ENCODE measurements at places on chromosomes 5 and 9.

DNA sequence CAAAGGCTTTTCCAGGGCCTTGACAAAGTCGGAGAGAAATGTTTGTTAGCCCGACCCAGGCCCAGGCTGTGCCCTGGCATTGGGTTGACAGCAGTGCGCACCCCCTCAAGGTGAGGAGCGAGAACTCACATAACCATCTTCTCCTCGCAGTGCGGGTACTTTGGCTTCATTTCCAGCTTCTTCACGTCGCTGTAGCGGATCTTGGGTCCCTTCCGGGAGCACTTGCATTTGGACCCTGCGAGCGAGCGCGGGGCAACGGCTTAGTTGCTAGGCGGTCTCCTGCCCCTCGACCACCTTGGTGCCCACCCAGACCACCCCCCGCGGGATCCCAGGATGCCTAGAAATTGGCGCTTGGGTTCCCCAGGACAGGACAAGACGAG is 496 bp downstream of the CXCL14 start:
- DNase-seq, result no peak

DNA sequence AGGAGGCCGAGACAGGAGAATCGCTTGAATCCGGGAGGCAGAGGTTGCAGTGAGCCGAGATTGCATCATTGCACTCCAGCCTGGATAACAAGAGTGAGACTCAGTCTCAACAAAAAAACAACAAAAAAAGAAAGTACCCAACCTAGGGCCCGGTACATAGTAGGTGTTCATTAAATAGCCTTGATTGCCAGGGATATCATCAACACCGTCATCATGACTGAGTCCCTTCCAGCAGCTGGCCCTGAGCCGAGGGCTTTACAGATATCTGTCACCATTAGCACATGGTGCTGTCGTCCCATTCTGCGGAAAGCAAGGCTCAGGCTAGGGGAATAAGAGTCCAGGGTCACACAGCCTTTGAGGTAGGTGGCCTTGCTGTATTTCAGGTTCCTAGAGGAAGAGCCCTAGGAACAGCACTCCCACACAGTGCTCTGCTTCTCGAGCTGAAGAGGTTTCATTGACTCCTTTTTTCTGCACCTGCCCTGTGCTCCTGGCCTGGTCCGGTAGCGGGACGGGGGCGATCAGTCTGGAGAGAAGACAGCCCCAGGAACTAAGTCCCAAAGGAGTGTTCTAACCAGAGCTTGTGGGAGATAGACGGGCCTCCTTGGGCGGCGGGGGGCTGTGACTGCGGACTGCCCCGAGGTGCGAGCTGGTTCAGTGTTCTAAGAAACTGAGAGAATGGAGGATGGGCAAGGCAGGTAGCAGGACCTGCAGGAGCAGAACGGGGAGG is 48.2 kb downstream of the CXXC5 start:
- DNase-seq, result no peak

DNA sequence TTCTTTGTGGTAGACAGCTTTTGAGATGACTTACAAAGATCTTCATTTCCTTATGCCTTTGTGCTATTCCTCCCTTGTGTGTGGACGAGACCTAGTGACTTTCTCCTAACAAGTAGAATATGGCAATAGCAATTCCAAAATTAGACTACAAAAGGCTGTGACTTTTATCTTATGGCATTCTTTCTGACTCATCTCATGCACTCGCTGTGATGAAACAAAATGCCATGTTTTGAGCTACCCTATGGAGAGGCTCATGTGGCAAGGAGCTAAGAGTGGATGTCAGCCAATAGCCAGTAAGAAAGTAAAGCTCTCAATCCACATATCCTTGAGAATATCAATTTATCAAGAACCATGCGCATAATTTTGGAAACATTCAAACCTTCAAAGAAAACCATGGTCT is 380.5 kb upstream of the SMC2 start:
- DNase-seq, result peak; percentile 4

DNA sequence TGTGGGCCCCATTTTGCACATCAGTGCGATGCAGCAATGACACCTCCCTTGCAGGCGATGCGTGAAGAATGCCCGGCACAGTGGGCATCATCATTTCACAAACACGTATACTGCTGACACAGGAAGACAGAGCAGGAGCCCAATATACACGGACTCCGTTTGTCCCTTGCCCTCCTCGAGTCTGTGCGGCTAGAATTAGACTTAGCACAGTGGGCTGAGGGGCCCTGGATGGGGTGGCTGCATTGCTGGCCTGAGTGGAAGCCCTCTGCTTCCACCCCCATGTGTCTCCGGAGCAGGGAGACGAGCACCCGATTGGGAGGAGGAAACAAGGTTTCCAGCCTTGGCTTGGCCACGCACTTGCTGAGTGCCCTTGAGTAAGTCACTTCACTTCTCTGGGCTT is 40.8 kb downstream of the GSN start:
- no peak for DNase-seq

DNA sequence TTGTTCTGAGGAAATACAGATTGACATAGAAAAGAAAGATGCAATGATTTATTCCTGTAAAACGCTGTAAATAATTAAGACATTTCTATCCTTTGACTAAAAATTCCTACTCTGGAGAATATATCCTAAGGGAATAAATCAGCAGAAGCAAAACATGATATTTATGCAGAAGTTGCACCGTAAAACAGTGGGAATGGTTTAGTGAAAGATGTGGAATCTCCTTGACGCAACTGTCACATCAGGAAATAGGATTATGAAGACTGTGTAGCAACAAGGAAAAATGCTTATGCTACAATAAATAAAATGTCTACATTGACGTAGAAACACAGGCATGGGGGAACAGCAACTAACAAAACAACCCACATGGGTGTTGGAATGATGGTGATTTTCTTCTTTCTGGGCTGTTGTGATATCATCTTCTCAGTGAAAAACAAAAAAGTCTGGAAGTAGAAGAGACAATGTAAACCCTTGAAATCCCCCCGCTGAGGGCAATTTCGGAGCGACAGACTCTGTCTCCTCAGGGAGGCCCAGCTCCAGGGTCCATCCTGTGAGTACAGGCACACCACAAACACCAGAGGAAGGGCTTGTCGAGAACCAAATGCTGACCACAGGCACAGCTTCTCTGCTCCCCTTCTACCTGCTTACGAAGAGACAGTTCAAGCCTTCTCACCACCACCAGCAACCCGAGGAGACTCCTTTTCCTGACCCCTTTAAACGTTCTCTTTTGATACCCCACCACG is 25.2 kb downstream of the COL23A1 start:
- DNase-seq, result no peak

- DNase-seq, result peak; percentile 57
Measured at GRCh38 chr5:35777358-35778087, 79.2 kb upstream of the IL7R start.

GRCh38 chr9:69946800-69947437 is 96.7 kb upstream of the MAMDC2 start:
- DNase-seq, result peak; percentile 29

- DNase-seq, result no peak
Measured at GRCh38 chr9:138007566-138007917, 130.0 kb downstream of the CACNA1B start.

DNA sequence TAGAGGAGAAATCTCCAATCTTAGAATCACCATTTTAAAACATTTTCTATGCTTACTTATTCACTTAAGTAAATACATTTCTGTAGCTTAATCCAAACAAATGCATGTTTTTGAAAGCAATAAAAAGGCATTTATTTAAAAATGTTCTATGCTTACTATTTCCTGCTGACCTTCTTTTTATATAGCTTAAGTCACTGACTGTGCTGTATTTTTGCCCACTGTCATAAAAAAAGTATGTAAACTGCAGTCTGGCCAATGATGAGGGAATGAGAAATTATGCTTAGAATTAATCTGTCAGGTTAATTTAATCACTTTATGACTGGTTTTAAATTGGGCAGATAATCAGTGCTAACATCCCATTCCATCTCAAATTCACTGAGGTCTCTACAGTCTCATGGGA is 20.1 kb downstream of the NUDT12 start:
- DNase-seq, result no peak

DNA sequence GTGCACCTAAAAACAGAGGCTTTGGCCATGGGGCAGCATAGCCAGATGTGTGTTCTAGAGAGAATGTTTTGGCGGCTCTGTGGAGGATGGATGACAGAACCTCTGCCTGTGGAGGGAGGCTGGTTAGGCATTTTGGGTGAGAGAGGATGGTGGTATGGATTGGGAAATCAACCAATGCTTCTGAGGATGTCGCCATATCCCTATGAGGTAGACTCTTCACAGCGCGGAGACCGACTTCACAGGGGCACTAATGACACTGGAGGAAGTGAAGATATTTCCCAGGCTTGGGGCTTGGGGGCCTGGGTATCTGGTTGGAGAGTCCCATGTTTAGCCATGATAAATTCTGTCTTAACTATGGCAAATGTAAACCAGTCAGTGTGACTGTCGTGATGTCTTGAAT is 140.6 kb upstream of the KLF4 start:
- DNase-seq, result no peak

DNA sequence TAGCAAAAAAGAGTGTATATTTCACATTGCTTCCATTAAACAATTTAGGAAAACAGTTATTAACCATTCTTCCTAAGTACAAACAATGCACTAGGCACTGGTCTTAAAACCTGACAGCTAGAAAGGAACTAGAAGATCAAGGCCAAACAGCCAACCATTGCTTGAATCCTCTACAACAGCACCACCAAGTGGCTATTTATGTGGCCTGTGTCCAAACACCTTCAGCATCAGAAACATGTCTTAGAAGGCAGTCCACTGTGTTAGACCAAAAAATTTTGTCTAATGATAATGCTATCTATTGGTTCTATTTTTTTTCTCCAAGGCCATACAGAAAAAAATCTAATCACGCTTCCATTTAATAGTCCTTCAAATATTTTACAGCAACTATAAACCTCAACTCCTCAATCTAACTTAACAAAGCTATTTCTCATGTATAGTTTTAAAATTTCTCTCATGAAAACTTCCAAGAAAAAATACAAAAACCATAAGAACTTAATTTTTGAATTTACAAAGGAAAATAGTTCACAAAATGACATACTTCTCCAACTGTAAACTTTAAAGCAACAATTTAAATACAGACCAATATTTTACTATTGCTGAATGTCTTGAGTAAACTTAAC is 36.1 kb downstream of the CAAP1 start:
- peak; percentile 2 for DNase-seq

GRCh38 chr5:135372654-135373381 is 26.2 kb downstream of the MACROH2A1 start:
- no peak for DNase-seq

GRCh38 chr5:52800394-52801213 is 12.9 kb downstream of the ITGA1 start:
- peak; percentile 88 for DNase-seq

GRCh38 chr9:132367613-132368313 is 13.0 kb upstream of the SETX start:
- no peak for DNase-seq

DNA sequence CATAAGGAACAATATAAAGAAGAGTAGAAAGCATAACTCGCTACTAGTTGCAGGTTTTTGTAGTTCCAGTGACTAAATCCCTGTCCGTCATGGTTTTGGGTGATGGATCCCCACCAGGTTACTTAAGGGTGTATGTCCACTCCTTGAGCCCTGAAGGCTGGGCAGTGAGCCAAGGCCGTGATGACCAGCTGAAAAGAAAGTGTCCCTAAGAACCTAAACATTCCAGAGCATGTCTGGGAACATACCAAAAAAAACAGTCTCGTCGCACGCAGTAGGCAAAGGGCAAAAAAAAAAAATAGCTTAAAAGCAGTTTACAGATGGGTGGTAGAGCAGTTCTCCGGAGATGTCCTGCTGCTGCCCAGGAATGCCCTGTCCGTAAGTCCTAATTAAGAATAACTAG is 21.4 kb upstream of the SNAPC3 start:
- DNase-seq, result no peak

- DNase-seq, result no peak
Measured at GRCh38 chr9:91810286-91810905, 139.6 kb downstream of the ROR2 start.

DNA sequence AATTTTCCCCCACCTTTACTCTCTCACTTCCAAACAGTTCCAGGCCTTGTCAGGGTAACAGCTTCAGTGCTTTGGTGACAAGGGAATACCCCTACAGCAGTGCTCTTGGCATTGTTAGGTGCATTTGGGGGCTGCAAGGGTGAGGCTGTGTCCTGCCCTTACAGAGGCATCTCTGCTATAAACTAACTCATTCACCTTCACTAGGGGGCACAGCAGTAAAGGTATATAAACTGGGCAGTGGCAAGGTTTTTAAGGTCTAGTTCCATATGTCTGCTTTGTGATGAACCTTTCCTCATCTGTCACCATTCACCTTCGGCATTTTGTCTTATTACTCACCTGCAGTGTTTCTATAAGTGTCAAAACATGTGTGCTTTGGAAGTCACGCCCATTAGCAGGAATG is 79.1 kb upstream of the GPR151 start:
- no peak for DNase-seq

- peak; percentile 90 for DNase-seq
Measured at GRCh38 chr9:124259158-124259808, 1.5 kb downstream of the NEK6 start.

DNA sequence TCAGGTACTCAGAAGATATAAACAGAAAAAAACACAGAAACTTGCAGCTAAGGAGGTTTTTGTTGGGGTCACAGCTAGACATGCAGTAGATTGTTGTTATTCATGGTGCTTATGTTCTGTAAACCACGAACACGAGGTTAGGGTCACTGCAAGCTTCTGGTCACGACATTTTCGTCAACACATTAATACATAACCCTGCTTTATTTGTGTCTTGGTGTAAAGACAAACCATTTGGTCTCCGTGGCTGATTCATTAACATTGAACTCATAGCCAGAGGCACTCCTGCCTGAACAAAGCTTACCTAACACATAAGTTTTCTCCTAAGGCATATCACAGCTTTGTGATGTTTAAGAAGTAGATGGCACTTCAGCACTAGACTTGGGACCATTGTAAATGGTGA is 16.9 kb downstream of the TEK start:
- DNase-seq, result no peak

- DNase-seq, result no peak
Measured at GRCh38 chr5:91006713-91007112, 376.4 kb downstream of the ARRDC3 start.

DNA sequence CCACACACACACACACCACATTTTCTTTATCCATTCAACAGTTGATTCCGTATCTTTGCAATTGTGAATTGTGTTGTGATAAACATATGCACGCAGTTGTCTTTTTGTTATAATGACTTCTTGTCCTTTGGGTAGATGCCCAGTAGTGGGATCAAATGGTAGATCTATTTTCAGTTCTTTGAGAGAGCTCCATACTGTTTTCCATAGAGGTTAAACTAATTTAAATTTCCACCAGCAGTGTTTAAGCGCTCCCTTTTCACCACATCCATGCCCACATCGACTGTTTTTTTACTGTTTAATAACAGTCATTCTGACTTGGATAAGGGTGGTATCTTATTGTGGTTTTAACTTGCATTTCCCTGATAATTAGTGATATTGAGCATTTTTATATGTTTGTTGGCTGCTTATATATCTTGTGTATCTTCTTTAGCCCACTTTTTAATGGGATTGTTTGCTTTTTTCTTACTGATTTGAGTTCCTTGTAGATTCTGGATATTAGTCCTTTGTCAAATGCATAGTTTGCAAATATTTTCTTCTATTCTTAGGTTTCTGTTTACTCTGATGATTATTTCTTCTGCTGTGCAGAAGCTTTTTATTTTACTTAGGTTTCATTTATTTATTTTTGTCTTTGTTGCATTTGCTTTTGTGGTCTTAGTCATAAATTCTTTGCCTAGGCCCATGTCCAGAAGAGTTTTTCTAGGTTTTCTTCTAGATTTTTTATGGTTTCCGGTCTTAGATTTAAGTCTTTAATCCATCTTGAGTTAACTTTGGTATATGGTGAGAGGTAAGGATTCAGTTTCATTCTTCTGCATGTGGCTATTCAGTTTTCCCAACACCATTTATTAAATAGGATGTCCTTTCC is 82.4 kb downstream of the SH3RF2 start:
- no peak for DNase-seq

- DNase-seq, result peak; percentile 3
Measured at GRCh38 chr9:80615964-80616363, 1044.2 kb downstream of the TLE4 start.

Measured in MG63 (cell line).